Neural progenitor cell (in vitro differentiated cells): ENCODE measurements at places on chromosomes 13 and 19. TPM values are rescaled to one million over a fixed set of nuclear protein-coding genes. Genes with fewer than 3 reads are reported as not detected.
A peak's percentile ranks its signal among the peaks of the same experiment; 100 is the strongest.

The PRR20E gene
- total RNA-seq, result not detected in 2 replicates

The CNN1 gene
- 7.0 and 7.2 TPM in 2 replicates for total RNA-seq

DNA sequence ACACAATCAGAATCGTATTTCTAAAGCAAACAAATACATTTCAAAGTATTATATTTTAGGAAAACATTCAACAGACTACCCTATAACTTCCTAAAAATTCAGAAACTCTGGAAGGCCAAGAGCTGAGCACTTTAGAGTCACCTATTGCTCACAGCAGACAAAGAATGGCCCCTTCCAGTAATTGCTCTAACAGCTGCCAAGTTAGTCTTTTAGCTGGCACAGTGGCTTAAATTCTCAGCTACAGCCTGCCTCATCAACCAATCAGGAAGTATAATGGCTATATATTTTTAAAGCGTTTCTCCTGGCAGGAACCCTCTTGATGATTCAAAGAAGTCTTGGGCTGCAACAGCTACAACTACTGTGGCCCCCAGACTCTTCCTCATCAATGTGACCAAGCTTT is 14.9 kb upstream of the SLITRK5 start:
- no peak overlapping the region for H3K27ac ChIP-seq
- no peaks in the 10 kb centered on the region for H3K27me3 ChIP-seq
- no peaks in the 10 kb centered on the region for H3K4me1 ChIP-seq
- no peak overlapping the region for H3K4me3 ChIP-seq
- DNase-seq, result peak; percentile 20

The KRTDAP gene
- not detected in 2 replicates for total RNA-seq

- no peaks in the 10 kb centered on the region for H3K27me3 ChIP-seq
- H3K36me3 ChIP-seq, result no peaks in the 10 kb centered on the region
- no peak overlapping the region for H3K27ac ChIP-seq
- peaks cover 4% of the 10 kb centered on the region for H3K4me1 ChIP-seq
These were observed 69.8 kb downstream of the SIAH3 start for GRCh38 chr13:45781553-45782326.

The BSPH1 gene
- total RNA-seq, result not detected in 2 replicates

GRCh38 chr13:66659286-66659685 is 570.9 kb downstream of the PCDH9 start:
- H3K4me1 ChIP-seq, result peaks cover 35% of the 10 kb centered on the region
- no peak overlapping the region for H3K4me3 ChIP-seq
- no peak overlapping the region for H3K27ac ChIP-seq
- H3K36me3 ChIP-seq, result no peaks in the 10 kb centered on the region

DNA sequence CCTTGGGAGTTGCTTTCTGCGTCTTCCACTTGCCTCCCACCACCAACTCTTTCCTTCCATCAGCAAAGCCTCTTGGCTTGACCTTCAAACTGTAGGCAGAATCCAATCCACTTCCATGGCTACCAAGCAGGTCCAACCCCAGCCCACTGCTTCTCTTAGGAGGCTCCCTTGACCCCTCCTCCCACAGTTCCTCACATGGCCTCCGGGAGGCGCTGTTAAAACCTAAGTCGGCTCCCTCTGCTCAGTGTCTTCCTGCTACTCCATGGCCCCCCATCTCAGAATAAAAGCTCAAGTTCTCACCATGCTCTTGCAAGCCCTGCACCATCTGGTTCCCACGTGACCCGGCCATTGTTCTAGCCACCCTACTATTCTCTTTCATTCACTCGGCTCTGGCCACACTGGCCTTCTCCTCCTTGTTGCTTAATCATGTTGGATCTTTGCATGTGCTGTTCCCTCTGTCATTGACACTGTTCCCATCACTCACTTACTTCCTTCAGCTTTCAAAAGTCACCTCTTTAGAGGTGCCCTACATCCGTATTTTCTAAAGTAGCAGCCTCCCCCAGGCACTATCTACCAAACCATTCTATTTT is 7.5 kb downstream of the IZUMO2 start:
- no peaks in the 10 kb centered on the region for H3K36me3 ChIP-seq
- no peaks in the 10 kb centered on the region for H3K4me1 ChIP-seq
- H3K4me3 ChIP-seq, result no peak overlapping the region
- H3K27me3 ChIP-seq, result no peaks in the 10 kb centered on the region
- peak; percentile 9 for DNase-seq

The SIGLEC12 gene
- total RNA-seq, result not detected in 2 replicates

DNA sequence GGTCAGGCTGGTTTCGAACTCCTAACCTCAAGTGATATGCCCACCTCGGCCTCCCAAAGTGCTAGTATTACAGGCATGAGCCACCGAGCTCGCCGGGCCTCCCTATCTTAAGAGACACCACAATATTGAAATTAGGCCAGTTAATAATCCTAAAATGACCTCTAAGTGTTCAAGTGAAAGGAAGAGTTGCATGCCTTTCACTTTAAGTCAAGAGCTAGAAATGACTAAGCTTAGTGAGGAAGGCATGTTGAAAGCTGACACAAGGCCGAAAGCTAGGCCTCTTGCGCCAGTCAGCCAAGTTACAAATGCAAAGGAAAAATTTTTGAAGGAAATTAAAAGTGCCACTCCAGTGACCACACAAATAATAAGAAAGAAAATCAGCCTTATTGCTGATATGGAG is 144.5 kb upstream of the FNDC3A start:
- no peak overlapping the region for H3K4me3 ChIP-seq
- H3K27ac ChIP-seq, result no peak overlapping the region
- H3K27me3 ChIP-seq, result no peaks in the 10 kb centered on the region

GRCh38 chr13:61036715-61037114 is 378.9 kb downstream of the PCDH20 start:
- no peaks in the 10 kb centered on the region for H3K27me3 ChIP-seq
- no peak overlapping the region for H3K4me3 ChIP-seq

The C13orf46 gene
- not detected in 2 replicates for total RNA-seq

GRCh38 chr13:40230833-40231266 is 435.6 kb downstream of the FOXO1 start:
- H3K27me3 ChIP-seq, result no peaks in the 10 kb centered on the region
- peaks cover 30% of the 10 kb centered on the region for H3K4me1 ChIP-seq
- no peaks in the 10 kb centered on the region for H3K36me3 ChIP-seq
- H3K27ac ChIP-seq, result no peak overlapping the region
- no peak for DNase-seq

DNA sequence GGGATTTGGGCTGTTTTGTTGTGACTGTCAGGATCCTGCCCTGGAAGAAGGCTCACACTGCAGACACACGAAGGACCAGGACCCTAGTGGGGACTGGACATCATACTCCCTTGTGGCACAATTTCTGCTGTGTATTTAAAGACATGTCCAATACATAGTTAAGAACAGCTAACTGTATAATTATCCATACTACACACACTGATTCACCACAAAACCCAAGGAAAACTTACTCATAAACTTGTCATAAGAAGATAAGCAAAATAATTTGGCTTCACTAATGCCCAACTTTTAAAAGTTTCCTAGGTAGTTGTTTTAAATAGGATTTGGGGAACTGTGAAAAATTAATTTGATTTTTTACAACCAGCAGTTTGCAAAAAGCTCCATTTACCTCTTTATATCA is 46.1 kb downstream of the LATS2 start:
- H3K27me3 ChIP-seq, result no peaks in the 10 kb centered on the region
- H3K4me1 ChIP-seq, result no peaks in the 10 kb centered on the region
- DNase-seq, result no peak
- no peak overlapping the region for H3K4me3 ChIP-seq
- no peak overlapping the region for H3K27ac ChIP-seq

- H3K27ac ChIP-seq, result no peak overlapping the region
- no peak overlapping the region for H3K4me3 ChIP-seq
- DNase-seq, result no peak
- no peaks in the 10 kb centered on the region for H3K27me3 ChIP-seq
- no peaks in the 10 kb centered on the region for H3K36me3 ChIP-seq
These were observed 38.1 kb upstream of the ZNF766 start for GRCh38 chr19:52231154-52231910.

The KLK3 gene
- not detected in 2 replicates for total RNA-seq

- peaks cover 33% of the 10 kb centered on the region for H3K4me1 ChIP-seq
- peaks cover 19% of the 10 kb centered on the region for H3K27me3 ChIP-seq
- no peak overlapping the region for H3K27ac ChIP-seq
- H3K4me3 ChIP-seq, result no peak overlapping the region
These were observed 53.7 kb downstream of the RASA3 start for GRCh38 chr13:114078461-114079451.

GRCh38 chr13:54934121-54934520 is 1905.5 kb downstream of the OLFM4 start:
- no peak for DNase-seq
- H3K4me1 ChIP-seq, result peaks cover 5% of the 10 kb centered on the region
- no peaks in the 10 kb centered on the region for H3K27me3 ChIP-seq
- no peaks in the 10 kb centered on the region for H3K36me3 ChIP-seq

GRCh38 chr19:14135355-14135754 is 1.0 kb downstream of the ASF1B start:
- no peak overlapping the region for H3K27ac ChIP-seq
- peaks cover 22% of the 10 kb centered on the region for H3K4me1 ChIP-seq
- H3K36me3 ChIP-seq, result no peaks in the 10 kb centered on the region
- no peak for DNase-seq
- no peaks in the 10 kb centered on the region for H3K27me3 ChIP-seq

The PRKCG gene
- total RNA-seq, result 0.51 and 3.3 TPM in 2 replicates

GRCh38 chr13:80744147-80744914 is 403.4 kb upstream of the SPRY2 start:
- no peaks in the 10 kb centered on the region for H3K36me3 ChIP-seq
- H3K27me3 ChIP-seq, result no peaks in the 10 kb centered on the region
- DNase-seq, result no peak
- peaks cover 13% of the 10 kb centered on the region for H3K4me1 ChIP-seq

DNA sequence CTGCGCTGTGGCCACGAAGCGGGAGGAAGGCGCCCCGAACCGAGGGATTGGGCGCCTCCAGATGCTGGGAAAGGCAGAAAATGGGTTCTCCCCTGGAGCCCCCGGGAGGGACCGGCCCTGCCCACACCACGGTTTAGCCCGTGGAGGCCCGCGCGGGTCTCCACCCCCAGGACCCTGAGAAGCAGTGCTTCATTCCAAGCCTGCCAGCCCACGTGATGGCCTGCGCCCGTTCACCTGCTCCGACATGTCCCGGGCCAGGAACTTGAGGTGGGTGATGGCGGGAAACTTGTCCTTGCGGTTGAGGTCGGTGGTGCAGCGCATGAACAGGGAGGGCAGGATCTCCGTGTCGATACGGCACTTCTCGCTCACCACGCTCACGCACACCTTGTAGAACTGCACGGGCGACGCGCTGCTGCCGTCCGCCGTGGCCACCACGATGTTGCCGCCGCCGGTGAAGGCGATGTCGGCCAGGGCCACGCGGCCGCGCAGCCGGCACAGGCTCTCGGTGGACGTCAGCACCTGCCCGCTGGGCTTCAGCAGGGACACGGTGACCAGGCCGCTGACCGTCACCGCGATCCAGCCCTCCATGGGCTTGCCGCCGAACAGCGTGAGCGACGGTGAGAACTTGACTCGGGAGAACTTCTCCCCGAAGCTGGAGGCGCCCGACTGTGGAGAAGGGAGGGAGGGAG is 7.3 kb downstream of the MED16 start:
- no peak overlapping the region for H3K27ac ChIP-seq
- H3K36me3 ChIP-seq, result no peaks in the 10 kb centered on the region
- no peaks in the 10 kb centered on the region for H3K27me3 ChIP-seq
- H3K4me3 ChIP-seq, result no peak overlapping the region
- no peak for DNase-seq
- no peaks in the 10 kb centered on the region for H3K4me1 ChIP-seq

DNA sequence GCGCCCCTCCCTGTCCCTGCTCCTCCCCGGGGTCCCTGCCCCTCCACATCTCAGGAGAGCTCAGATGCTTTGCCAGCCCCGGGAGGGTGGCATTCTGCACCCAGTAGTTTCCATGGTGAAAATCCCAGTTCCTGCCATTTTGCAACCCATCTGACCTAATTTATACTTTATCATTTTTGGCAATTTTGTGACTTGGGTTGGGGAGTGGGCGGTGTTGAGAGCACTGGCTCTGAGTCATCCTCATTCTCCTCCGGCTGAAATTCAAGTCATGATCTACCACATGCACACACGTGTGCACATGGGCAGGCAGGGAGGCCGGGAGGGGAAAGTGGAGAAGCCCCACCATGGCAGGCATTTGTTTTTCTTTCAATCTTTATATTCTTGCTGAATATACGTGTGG is 208.6 kb downstream of the URI1 start:
- H3K4me3 ChIP-seq, result no peak overlapping the region
- DNase-seq, result no peak
- no peaks in the 10 kb centered on the region for H3K36me3 ChIP-seq
- no peak overlapping the region for H3K27ac ChIP-seq

The F7 gene
- total RNA-seq, result 0.50 TPM in 1 of 2 replicates, not detected in the other

- no peak for DNase-seq
- no peak overlapping the region for H3K4me3 ChIP-seq
- H3K27ac ChIP-seq, result no peak overlapping the region
- peaks cover 13% of the 10 kb centered on the region for H3K36me3 ChIP-seq
These were observed 35.0 kb downstream of the FAM124A start for GRCh38 chr13:51257187-51257586.

The S1PR4 gene
- not detected in 2 replicates for total RNA-seq

The GJA3 gene
- total RNA-seq, result 0.17 and 0.53 TPM in 2 replicates

- H3K4me3 ChIP-seq, result peak overlapping the region; percentile 57
- DNase-seq, result no peak
- peaks cover 5% of the 10 kb centered on the region for H3K36me3 ChIP-seq
- no peaks in the 10 kb centered on the region for H3K27me3 ChIP-seq
These were observed 241 bp downstream of the ODAD3 start for GRCh38 chr19:11434703-11435056.

DNA sequence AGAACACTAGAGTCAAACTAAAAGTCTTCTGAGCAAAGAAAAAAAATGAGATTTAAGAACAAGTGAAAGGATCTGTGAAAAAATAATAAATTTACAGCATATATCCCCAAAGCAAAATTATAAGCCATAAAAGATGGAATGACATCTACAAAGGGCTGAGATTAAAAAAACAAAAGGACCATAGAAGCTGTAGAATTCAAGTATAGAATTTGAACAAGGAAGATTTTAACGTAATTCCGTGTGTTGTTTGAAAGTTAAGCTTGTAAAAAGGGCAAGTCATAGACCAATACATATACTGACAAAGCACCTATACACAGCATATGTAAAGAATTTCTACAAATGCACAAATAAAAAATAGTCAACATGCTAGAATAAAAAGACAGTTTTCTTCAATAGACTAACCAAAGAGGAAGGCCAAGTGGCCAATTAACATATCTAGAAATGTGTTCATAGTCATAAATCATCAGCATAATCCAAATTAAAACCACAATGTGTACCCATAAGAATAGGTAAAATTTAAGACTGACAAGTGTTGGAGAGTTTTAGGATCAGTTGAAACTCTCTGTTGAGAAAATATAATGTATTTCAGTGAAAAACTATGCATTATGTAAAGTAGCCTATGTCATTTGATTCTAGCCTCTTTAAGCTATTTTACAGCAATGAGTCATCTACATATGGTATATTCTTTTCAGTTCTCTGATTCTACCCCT is 674.9 kb downstream of the OLFM4 start:
- DNase-seq, result no peak
- no peaks in the 10 kb centered on the region for H3K4me1 ChIP-seq
- H3K27me3 ChIP-seq, result no peaks in the 10 kb centered on the region

The GJB6 gene
- not detected in 2 replicates for total RNA-seq

- H3K27ac ChIP-seq, result no peak overlapping the region
- no peak overlapping the region for H3K4me3 ChIP-seq
- no peak for DNase-seq
- no peaks in the 10 kb centered on the region for H3K27me3 ChIP-seq
- H3K4me1 ChIP-seq, result no peaks in the 10 kb centered on the region
These were observed 1.3 kb downstream of the NR1H2 start for GRCh38 chr19:50377517-50377916.

The TRIP10 gene
- 53.0 and 57.2 TPM in 2 replicates for total RNA-seq

- peaks cover 3% of the 10 kb centered on the region for H3K4me1 ChIP-seq
- no peak overlapping the region for H3K27ac ChIP-seq
- DNase-seq, result no peak
- H3K27me3 ChIP-seq, result no peaks in the 10 kb centered on the region
- no peak overlapping the region for H3K4me3 ChIP-seq
These were observed 33.4 kb downstream of the FAAP24 start for GRCh38 chr19:33005440-33005839.
